ENCODE measurements at places on chromosomes 6 and 20.

GRCh38 chr6:158999154-158999665 lies 792 bp downstream of the RSPH3 start:
- DNase-seq = no peak

GRCh38 chr6:116159782-116160524 lies 34.0 kb upstream of the COL10A1 start:
- no peak for DNase-seq

DNA sequence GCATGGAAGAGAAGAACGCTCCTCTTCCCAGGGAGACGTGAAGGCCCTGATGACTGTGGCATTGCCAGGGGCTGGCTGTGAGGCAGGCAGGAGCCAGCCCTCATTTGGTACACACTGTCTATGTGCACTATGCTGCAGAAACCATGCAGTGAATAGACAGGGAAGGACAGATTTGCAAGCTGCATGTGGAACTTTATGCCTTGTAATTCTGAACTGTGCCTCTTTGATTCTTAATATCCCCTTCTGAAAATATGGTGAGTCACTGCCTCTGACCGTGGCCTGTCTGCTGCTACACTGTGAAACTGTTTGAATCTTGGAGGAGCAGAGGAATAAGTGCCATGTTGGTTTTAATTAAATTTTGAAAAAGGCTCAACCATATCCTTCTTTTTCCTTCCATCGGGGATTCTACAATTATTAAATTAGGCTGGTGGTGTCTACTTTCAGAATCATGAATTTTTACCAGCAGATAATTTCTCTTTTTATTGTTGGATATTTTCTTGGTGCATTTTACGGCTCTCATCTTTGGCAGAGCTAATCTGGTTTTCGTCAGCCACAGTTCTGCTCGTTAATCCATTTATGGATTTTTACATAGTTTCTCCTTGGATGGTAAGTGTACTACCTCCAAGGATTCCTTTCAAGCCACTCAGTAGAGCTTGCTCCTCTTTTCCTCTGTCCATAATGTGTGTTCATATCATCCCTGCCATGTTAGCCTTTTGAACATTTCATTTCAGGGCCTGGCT lies 301.0 kb upstream of the SLC35B3 start:
- DNase-seq = no peak

DNA sequence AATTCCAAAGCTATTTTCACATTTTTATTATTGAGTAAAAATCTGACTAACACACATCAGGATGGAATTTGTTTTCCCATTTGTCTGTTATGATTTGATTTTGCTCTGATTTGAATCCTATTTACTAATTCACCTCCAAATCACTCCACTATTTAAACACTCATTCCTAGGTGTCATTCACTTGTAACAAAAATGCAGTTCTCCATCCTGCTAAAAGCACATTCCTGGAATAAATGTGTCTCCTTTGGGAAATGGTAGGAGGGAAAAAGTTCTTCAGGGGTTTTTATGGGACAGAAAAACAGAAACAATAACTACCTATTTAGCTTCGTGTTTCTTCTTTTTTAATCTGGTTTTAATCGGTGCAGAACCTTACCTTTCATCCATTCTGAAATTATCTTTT lies 494.1 kb upstream of the CITED2 start:
- no peak for DNase-seq

DNA sequence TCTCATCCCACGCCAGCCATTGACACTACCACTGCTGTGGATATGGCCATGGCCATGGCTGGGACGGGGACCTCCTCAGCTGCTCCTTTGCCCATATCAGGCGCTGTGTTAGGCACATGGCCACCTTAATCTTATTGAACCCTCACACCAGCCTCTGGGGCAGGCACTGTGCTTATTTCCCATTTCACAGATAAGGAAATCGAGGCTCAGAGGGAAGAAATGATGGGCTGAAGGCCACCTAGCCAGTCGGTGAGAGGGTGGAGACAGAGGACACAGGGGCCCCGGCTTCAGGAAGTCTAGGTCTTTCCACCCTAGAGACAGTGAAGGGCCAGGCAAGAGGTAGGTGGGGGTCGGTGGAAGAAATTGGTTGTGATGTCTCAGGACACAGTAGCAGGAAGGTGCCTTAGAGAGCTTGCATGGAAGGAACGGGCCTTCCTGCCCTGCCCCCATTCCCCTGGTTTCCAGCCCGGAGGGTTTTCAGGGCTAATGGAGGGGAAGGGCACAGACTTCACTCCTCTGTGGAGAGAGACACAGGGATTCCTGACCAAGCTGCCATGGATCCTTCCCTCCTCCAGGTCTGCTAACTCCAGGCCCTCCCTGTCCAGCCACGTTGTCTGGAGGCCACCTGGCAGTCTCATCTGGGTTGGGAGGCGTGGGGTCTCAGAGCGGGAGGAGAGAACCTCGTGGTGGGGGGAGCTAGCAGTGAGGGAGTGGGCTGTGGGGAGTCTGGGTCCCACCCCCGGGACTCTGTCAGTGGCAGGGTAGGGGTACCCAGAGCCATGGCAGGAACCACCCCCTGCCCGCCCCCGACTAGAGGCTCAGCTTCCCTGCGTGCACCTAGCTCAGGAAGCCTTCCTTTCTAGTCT lies 120.4 kb downstream of the VEGFA start:
- DNase-seq = no peak

DNA sequence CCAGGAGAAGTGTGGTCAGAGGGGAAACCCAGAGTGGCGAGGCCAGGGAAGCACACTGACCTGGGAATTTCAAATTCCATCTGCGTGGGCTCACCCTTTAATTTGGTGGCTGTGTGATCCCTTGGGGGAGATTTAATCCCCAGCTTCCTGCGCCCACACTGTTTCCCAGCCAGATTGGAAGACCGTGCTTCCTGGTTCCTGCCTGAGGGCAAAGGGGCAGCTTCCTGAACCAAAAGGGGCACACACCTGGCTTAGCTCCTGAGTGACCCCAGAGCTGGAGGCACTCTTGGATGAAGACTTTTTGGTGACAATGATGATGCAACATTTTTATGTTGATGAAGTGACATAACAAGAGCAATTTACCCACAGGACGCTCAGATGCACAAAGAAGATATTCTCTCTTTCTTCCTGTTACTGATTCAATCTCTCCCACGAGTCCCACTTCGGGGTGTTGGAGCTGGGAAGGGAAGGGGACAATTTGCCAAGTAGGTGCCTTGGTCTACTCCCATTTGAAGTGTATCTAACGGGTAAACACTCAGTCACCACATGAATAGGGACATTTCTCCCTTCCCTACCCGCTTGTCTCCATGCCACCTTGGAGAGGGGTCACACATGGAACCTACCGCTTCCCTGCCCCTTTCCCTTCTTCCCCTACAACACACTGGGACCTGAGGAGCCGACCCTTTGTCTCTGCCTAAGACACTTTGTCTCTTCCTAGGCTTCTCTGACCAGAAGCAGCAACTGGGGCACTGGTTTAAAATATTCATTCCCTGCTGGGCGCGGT lies 28.6 kb upstream of the CDKN1A start:
- DNase-seq = no peak

GRCh38 chr6:16854986-16855385 lies 93.7 kb upstream of the ATXN1 start:
- DNase-seq = no peak

GRCh38 chr6:3532296-3532916 lies 75.6 kb upstream of the SLC22A23 start:
- DNase-seq = no peak

Measured in stimulated activated CD8-positive, alpha-beta memory T cell treated with anti-CD3 and anti-CD28 coated beads, Interleukin-12 subunit alpha, Interleukin-12 subunit beta, amount 100 ng/mL, for 1 hour (primary cell).